Nucleus accumbens (tissue), 56 donors: ENCODE measurements at places on chromosomes 5 and 9.

DNA sequence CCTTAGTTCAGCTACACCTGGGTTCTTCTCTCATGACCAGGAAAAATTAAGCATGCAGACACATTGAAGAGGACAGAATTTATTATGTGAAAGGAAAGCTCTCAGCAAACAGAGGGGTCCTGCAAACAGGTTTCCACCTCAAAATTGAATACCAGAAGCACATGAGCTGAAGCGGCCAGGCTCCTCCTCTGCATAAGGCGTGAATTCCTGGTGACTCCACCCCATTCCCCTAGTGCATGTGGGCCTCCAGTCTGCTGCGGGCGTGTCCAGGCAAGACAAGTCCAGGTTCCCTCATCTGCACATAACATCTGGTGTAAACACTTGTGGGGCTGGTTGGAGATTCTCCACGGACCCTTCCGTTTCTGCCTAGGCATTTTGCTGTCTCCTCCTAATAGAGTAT is 1156.4 kb downstream of the FOXD4L5 start:
- DNase-seq, result no peak

- DNase-seq, result no peak
These were observed 410.5 kb downstream of the TMEM38B start for GRCh38 chr9:106104887-106105286.

- no peak for DNase-seq
These were observed 142.1 kb downstream of the AGTPBP1 start for GRCh38 chr9:85599540-85600105.

- no peak for DNase-seq
These were observed 35.2 kb downstream of the GOLPH3 start for GRCh38 chr5:32138839-32139493.

DNA sequence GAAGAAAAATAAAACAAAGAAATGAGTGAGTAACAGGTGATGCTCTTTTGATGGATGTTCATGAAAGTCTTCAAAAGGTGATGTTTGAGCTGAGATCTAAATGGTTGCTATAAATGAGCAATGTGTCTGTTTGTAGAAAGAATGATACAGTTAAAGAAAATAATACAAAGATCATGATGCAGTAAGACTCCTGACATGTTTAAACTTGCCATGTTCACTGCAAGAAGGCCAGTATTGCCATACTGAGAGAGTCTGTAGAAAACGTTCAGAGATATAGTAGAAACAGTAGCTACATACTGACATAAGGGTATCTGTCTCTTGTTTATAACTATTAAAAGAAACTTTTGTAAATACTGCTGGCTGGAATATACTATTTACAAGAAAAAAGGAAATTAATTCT is 1609.2 kb upstream of the ACO1 start:
- no peak for DNase-seq

DNA sequence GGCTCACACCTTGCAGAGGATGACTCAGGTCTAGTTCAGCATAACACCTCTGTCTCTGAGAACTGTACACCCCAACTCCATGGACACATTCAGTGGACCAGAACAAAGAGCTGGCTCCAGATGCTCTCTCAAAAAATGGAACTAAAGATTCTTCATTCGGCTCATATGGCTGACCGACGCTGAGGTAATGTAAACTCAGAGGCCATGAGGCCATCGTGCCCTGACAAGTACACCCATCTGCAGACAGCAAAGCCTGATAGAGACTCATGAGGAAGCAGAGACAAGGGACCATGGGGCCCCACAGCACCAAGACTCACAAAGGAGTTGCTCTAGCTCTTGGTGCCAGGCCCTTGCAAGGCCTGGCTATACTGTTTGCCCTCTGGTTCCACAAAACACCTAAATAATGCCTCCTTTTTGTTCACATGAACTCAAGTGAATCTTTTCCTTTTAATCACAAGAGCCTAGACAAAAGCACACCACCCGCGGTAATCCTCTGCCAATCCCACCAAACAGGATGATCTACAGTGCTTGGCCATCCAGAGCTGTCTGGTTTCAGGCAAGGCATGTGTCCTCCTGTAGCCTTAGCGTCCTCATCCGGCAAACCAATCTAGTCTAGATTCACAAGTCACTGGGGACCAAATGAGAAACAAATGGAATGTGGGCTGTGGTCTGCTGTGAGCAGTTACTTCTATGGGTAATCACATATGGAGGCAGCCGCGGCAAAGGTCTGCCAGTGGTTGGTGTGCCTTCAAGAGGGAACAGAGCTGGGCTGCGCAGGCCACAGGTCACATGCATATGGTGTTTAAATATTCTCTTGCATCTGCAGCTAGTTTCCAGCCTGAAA is 22.7 kb downstream of the MED27 start:
- DNase-seq, result no peak

DNA sequence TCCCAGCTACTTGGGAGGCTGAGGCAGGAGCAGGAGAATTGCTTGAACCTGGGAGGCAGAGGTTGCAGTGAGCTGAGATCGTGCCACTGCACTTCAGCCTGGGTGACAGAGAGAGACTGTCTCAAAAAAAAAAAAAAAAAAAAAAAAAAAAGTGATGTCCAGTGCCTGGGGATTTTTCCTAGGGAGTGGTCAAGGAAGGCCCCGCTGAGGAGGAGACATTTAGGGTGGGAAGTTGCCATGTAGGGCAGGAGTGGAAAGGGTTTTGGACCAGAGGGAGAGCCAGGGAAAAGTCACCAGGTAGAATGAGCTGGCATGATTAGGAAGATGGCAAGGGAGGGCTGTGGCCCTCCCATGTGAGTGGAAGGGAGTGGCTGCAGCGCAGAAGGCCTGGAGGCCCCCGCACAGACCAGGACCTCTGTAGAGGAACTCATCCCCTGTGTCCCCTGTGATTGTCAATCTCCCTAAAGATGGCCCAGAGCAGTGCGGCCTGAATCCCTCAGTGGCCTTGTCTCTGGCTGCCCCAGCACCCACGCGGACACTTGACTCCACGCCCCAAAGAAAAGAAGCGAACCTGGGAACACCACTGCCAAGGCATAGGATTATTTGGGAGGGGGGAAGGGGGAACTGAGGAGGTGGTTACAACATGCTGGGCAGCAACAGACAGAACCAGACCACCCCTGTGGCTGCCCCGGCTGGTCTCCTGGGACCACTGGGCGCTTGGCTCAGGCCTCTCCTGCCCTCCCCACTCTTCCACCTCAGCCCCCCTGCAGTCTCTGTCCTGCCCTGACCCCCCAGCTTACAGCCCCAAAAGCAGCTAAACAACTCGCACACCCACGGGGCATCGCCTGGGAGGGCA is 2.6 kb upstream of the SQSTM1 start:
- no peak for DNase-seq

DNA sequence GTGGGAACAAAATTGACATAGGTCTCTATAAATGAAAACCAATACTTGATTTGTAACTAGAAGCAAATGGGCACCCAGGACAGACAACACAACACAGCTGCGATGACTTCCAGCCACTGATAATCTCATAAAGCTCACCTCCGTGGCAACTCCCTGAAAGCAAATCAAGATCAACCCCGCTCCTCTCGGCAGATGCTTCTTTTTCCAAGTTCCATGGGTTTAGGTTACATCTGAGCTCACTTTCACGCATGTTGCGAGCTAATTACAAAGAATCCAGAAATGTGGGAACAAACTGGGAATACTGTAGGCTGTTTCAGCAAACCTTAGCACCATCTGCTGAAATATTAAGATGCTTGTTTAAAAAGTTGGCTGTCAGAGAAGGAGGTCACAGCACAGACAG is 153.9 kb downstream of the ELAVL2 start:
- no peak for DNase-seq

DNA sequence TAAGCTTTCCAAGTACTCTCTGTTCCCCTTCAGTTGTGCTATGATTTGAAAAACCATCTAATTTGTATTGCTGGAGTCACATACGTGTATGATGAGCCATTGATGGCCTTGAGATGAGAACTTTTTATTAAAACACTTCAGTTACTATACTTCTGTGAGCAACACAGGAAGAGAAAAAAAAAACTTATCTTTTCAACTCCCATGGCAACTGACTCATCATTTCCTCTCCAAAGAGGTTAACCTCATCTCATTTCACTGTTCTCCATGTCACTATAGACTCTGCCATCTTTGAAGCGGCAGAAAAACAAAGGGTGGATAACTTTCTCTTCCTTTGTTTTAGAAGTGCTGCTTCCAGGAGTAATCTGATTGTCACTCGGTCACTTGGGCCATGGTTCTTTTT is 104.3 kb upstream of the PCSK1 start:
- no peak for DNase-seq

GRCh38 chr5:73544429-73545402 is 20.7 kb downstream of the ANKRA2 start:
- DNase-seq, result no peak

- no peak for DNase-seq
These were observed 105.2 kb downstream of the ROR2 start for GRCh38 chr9:91844701-91845291.

DNA sequence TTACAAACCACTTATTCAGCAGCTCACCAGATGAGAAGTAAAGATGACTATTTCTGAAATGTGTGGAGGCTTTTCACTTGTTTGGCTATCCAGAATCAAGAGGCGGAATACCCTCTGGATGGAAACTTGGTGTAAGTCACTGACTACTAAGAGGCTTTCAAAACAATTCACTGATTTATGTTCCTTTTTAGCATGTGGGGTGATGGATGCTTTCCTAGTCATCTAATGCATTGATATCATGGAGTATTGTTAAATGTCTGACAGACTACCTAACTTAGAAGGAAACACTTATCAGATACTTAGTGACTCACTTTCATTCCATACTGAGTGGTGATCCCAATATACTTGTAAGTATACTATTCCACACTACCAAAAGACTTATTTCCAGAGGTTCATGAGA is 141.4 kb downstream of the PLK2 start:
- no peak for DNase-seq

DNA sequence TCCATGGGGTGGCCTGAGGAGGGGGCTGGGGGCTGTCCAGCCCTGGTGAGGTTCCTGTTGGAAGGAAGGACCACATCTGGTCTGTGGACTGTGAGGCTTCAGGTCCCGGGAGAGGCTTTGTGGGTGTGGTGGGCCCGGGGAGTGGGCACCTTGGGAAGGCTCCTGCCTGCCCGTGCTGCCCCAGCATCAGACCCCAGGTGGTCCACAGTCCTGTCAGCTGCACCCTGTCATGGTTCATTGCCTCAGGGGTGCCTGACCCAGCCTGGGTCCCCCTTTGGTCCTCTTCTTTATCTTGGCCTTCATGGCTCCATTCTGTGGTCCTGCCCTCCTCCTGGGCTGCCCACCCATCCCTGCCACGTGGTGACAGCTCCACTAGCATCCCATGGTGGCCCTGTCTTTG is 36.7 kb downstream of the WNK2 start:
- no peak for DNase-seq

GRCh38 chr9:133304158-133304470 is 29.1 kb upstream of the ABO start:
- no peak for DNase-seq

GRCh38 chr5:170655920-170656319 is 127.6 kb upstream of the GABRP start:
- DNase-seq, result no peak

GRCh38 chr9:80259079-80259478 is 687.3 kb downstream of the TLE4 start:
- DNase-seq, result no peak

DNA sequence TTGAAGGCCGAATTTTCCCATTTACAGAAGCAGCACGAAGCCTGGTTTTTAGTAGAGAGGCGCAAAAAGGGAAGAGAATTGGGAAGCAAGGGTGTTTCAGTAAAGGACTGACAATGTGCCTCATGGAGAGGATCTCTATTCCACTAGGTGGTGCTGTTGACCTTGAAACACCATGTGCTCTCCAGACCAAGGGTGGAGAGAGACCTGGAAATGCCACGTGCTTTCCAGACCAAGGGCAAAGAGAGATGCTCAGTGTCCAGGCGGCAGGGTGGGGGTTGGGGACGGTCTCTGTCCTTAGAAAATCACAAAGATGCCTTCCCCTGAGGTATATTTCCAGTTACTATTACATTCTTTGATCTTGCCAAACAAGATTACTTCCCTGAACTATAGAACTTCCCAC is 425.3 kb downstream of the CSNK1G3 start:
- DNase-seq, result no peak
